ENCODE measurements at places on chromosomes 7 and 10.
A peak's percentile ranks its signal among the peaks of the same experiment; 100 is the strongest.

- DNase-seq, result no peak
Measured at GRCh38 chr7:1257863-1258262, 25.2 kb downstream of the UNCX start.

- DNase-seq, result no peak
Measured at GRCh38 chr10:33247221-33247922, 87.1 kb downstream of the NRP1 start.

GRCh38 chr7:116730097-116731022 is 58.4 kb downstream of the MET start:
- no peak for DNase-seq

GRCh38 chr10:49441488-49442476 is 45.9 kb upstream of the DRGX start:
- no peak for DNase-seq

DNA sequence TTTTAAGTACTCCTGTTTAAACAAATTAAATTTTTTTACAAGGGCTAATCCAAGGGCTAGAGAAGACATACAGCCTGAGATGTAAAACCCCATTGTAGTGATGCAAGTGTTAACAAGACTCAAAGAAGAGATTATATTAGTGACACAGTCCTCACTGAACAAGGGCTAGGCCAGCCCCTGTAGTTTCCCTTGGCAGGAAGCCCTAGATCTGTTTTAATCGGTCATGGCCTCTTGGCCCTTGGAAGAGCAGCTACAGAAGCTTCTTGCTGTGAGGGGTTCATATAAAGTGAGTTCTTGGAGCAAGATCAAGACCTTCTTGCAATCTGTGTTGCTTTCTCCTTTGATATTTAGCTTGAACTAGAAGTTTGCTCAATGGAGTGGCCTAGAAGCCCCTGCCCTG is 1339.4 kb downstream of the XPNPEP1 start:
- no peak for DNase-seq

- no peak for DNase-seq
Measured at GRCh38 chr10:44457259-44457658, 72.4 kb upstream of the CXCL12 start.

GRCh38 chr7:80147543-80148391 is 13.1 kb downstream of the GNAI1 start:
- no peak for DNase-seq

GRCh38 chr7:106793015-106793975 is 71.8 kb upstream of the PIK3CG start:
- DNase-seq, result peak; percentile 14

- no peak for DNase-seq
Measured at GRCh38 chr10:92914478-92915325, 66.4 kb downstream of the EXOC6 start.

GRCh38 chr7:24773646-24774045 is 16.4 kb upstream of the GSDME start:
- DNase-seq, result no peak

GRCh38 chr7:8134089-8134733 is 127.8 kb downstream of the ICA1 start:
- no peak for DNase-seq

DNA sequence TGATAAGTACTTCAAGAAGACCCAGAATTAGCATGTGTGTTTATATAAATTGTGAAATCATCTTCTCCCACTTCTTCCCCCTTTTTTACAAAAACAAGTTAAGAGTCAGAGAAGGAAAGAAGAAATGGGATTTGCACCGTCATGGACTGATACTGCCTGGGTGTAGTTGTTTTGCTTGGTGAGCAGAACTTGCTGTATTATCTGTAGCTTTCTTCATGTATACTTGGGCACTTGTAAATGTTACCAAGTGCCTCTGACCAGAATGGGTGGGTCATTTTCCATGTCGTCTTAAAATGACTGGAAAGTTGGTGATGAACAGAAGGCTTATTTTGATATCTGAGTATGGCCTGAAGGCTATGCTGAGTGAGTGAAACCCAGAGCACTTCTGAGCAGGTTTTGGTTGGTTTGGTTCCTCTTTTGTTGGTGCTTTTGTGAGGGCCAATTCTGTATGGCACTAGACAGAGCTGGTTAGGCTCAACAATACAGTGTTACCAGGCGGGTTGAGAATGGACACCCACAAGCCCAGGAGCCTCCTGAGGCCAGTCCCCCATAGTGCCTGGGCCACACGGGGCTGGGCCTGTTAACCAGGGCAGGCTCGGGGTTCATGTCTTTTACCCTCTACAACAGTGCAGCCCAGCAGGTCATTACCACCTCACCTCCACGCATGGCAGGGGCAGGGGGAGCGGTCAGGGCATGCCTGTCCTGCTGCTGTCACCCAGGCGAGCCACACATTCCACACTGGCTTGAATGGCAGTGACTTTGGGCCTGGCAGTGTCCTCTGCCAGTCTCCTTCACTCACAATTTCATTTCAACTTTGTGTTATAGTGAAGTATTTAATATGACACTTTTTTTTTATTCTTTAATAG is 115.1 kb downstream of the CCNY start:
- DNase-seq, result no peak

- no peak for DNase-seq
Measured at GRCh38 chr7:106068538-106068961, 43.6 kb downstream of the SYPL1 start.

GRCh38 chr10:17113889-17114540 is 15.6 kb downstream of the CUBN start:
- DNase-seq, result no peak

DNA sequence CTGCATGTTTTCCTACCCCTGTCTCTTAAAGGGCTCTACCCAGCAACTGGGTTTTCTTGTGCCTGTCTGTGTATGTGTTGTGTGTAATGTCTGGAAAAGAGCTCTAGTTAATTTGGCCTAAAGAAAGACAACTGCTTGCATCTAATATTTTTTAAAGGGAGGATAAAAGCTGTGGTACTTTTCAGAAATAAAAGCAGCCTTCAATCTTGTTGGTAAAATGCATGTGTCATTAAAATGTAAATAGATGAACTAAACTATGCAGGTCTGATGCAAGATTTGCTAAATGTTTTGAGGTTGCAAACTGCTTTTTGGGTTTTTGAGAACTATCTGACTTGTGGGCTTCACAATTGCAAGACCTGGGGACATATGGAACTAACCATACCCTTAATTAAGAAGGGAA is 445.3 kb downstream of the HTR7 start:
- DNase-seq, result no peak

DNA sequence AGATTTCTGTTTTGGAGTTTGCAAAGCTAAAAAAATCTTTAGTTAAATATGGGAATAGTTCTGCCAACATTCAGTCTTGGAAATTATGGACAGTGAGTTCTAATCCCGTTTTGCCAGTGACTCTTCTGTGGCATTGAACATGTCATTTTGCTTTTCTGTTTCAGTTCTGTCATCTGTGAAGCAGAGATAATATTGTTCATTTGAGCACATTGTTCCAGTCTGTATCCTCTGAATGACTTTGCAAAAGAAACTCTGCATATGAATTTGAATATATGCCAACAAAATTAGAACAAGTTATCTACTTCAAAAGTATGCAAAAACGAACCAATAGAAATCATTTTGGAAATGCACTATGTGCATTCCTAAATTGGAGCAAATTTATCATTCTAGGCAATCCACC is 746.0 kb upstream of the POT1 start:
- DNase-seq, result no peak

DNA sequence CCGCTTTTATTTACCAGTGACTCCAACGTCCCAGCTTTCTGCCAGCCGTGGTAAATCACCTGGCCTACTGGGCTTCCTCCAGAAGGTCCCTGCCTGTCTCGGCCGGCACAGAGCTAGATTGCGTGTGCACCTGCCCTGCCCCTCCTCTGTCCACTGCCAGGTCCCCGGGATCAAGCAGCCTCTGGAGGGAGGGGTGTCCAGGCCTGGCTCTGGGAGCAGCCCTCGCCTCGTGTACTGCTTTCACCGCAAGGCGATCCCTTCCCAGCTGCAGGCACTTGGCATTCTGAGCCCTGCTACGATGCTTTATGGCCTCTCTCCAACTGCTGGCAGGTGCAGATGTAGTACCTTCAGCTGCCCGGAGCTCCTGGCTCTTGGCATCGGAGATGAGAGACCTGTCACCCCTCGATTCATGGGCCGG is 7.4 kb downstream of the SLC29A3 start:
- DNase-seq, result peak; percentile 40

- no peak for DNase-seq
Measured at GRCh38 chr10:71231206-71231605, 18.8 kb downstream of the UNC5B start.

GRCh38 chr10:49696311-49696710 is 16.9 kb downstream of the C10orf53 start:
- no peak for DNase-seq

DNA sequence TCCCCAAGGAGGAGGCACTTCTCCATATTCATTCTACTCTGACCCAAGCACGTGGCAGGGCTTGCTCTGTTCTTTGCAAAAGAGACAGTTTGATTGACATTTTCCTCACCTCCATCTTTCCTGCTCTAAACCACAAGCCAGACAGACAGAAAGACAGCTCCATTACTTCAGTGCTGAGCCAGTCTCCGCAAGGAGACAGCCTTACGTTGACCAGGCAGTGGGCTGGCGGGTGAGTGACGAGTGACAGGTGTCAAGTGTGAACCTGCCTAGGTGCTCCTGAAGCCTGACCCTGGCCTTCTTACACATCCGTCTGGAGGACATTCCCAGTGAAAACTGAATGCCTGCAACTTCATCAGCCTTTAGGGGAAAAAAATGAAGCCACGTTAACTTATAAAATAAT is 314.6 kb downstream of the TNS3 start:
- DNase-seq, result no peak

- no peak for DNase-seq
Measured at GRCh38 chr10:77798940-77799339, 127.6 kb downstream of the DLG5 start.

GRCh38 chr10:93086289-93086688 is 12.6 kb downstream of the CYP26A1 start:
- DNase-seq, result no peak

DNA sequence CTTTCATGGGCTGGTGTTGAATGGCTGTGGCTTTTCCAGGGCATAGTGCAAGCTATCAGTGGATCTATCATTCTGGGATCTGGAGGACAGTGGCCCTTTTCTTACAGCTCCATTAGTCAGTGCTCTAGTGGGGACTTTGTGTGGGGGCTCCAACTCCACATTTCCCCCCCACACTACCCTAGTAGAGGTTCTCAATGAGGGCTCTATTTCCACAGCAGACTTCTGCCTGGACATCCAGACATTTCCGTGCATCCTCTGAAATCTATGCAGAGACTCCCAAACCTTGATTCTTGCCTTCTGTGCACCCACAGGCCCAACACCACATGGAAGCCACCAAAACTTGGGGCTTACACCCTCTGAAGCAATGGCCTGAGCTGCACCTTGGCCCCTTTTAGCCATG is 208.3 kb upstream of the MKLN1 start:
- no peak for DNase-seq

- DNase-seq, result no peak
Measured at GRCh38 chr7:5469375-5470166, 45.9 kb upstream of the TNRC18 start.

GRCh38 chr7:133124974-133125373 is 43.1 kb upstream of the CHCHD3 start:
- no peak for DNase-seq

GRCh38 chr7:13894954-13895353 is 94.5 kb downstream of the ETV1 start:
- no peak for DNase-seq

DNA sequence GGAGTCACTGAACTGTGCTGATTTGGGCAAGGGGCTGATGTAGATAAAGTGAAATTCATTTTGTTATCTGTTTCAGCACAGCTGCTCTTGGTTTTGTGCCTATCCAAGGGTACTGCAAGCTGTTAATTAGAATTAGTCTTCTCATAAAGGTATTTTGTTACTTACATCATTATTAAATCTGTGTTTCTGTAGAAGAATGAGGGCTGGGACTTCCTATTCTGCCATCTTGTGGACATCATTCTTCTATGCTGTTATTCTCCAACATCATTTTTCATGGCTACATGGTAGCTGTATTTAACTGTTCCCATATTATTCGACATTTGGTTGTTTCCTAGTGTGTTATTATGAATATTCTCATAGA is 76.2 kb upstream of the CCDC71L start:
- DNase-seq, result no peak

DNA sequence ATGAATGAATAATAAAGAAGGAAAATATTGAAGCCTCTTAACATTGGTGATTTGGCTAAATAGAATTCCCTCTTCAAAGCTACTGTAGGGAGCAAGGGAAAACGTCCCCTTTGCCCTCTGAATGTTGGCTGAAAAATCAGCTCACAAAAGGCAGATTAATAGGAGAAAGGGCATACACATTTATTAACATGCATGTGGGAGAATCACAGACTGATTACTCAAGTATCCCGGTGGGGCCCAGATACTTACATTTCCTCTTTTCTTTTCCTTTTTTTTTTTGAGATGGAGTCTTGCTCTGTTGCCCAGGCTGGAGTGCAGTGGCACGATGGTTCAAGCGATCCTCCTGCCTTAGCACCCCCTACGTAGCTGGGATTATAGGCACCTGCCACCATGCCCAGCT is 68.5 kb downstream of the HK1 start:
- no peak for DNase-seq

DNA sequence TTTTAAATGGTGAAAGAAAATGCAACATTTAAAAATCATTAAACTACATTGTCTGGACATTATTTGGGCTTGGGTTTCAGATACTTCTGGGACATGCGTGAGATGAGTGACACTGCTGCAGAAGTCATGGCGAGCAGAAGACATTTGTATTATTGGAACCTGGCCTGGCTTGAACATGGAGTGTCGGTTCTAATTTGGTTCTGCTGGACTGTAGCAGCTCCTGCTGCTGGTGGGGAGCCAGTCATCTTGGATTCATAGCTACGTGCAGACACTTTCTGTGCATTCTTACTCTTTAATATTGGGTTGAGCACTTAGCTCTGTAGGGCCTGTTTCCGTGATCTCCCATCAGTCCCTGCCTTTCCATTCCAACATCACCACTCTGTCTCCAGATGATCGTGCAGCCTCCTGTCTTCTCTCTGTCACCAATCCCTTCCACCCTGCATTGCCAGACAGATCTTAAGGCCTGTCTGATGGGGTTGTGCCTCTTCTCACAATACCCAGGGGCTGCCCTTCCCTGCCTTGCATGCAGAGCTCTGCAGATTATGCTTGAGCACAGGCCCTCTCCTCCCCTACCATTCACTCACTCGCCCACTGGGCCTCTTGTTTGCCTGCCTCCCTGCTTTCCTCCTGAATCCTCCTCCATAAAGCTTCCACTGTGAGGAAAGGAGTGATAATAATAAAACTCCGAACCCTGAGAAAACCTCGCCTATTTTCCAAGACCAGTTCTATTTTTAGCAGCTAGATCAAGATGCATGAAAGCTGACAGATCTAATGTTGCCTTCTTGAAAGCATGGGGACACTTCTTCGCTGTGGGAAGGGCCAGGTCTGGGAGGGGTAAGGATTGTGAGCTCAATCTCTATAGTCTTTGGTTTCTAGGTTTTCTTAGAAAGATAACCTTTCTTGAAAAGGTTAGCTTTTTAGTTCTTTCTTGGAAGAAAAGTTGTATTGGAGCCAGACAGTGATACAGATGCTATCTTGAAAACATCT is 32.9 kb downstream of the CELF2 start:
- DNase-seq, result no peak

DNA sequence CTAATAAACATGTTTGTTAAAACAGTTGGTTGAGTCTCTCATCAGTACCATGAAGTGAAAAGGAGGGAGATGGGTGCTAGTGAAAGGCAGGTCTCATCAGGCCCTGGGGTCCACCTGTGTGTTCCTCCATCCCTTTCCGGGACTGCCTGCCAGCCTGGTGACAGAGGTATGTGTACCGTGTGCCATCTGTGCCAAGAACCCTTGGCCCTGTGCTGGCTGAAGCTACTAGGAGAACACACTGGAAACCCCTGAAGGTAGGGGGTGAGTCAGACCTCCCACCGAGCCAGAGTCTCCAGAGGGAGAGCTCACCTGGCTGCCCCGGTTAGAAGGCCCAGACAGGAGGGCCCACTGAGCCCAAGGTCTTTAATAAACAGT is 2.3 kb downstream of the DDIT4 start:
- peak; percentile 63 for DNase-seq
